ENCODE measurements at places on chromosomes 2 and 18.

DNA sequence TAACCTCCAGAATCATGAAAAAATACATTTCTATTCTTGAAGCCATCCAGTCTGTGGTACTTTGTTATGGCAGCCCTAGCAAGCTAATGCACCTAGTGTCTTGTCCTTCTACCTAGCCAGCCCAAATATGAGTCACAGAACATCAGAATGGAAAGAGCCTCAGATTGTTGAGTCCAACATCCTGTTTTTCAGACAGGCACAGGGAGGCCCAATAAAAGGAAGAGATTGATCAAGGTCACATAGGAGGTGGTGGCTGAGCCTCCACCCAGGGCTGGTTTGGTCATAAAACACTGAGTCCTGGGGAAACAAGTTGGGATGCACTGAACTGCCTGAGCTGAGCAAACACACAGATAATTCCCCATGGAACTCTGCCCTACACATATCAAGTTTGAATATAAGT is 195.5 kb downstream of the TTC32 start:
- no peak for DNase-seq

DNA sequence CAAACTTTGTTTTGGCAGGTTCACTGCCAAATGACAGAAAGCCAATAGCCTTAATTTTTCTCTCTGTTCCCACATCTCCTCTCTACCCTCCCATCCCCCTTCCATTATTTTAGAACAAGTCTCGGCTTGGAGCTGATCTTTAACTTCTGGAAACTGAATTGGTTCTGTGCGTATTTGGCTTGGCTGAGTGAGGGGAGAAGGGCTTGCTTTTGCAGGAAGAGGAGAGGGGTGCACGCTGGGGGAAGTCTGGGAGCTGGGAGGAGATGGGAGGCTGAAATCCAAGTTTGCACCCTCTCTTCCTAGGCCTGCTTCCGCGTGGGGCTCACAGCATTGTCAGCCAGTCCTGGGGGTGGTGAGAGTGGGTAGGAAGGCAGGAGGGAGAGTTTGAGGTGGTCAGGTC is 176.1 kb upstream of the SPRED2 start:
- no peak for DNase-seq

GRCh38 chr2:49035481-49035880 is 118.8 kb downstream of the FSHR start:
- DNase-seq, result no peak

- no peak for DNase-seq
Measured at GRCh38 chr2:97749581-97749980, 36.2 kb downstream of the ZAP70 start.

DNA sequence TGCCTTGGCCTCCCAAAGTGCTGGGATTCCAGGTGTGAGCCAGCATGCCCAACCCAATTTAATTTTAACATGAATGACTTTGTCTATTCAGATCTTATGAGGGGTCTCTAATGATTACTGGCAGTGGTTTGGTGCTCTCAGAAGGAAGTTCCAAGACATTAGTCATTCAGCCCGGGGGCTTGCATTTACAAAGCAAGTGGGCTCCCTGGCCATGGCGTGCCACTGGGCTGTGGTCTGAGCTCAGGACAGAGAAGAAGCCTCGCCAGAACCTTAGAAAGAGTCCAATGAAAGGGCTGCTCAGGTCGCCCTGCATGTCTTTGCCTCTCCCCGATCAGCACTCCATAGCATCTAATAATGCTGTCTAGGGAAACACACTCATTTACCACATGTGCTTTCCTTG is 182.6 kb upstream of the CHAC2 start:
- DNase-seq, result no peak

DNA sequence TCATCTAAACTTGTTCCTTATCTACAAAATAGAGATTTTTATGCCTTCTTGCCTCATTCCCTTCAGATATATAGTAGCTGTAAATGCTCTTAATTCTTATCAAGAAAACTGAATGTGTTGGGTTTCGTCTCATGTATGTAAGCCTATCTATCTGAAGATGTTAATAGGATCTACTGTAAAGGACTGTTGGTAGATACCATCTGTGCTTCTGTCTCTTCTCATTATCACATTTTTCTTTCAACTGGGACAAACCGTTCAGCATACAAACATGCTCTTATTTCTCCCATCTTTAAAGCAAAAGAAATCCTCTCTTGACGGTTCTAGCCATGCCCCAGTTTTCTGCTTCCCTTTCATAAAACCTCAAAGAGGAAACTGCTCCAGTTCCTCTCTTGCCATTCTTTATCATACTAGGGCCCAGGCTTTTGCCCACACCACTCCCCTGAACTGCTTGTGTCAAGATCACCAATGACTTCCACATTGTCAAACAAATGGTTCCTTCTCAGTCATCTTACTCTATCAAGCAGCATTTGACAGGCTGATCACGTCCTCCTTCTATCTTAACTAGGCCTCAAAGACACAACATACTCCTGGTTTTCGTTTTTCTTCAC is 88.7 kb downstream of the ARHGEF33 start:
- DNase-seq, result no peak

DNA sequence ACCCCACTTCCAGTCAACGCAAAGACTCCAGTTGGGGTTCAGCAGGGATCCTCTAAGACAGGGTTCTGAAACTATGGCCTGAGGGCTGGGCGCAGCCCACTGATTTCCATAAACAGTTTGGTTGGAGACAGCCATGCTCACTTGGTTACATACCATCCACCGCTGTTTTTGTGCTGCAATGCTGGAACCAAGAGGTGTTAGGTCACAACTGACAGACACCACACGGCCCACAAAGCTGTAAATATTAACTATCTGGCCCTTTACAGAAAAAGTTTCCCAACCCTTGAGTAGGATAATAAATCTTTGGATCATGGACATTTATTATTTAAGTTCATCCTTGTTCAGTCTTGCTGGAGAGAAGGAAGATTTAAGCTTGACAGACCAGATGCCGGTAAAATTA is 8.4 kb upstream of the CD226 start:
- DNase-seq, result no peak

- no peak for DNase-seq
Measured at GRCh38 chr2:128316777-128317180, 1.9 kb downstream of the HS6ST1 start.

DNA sequence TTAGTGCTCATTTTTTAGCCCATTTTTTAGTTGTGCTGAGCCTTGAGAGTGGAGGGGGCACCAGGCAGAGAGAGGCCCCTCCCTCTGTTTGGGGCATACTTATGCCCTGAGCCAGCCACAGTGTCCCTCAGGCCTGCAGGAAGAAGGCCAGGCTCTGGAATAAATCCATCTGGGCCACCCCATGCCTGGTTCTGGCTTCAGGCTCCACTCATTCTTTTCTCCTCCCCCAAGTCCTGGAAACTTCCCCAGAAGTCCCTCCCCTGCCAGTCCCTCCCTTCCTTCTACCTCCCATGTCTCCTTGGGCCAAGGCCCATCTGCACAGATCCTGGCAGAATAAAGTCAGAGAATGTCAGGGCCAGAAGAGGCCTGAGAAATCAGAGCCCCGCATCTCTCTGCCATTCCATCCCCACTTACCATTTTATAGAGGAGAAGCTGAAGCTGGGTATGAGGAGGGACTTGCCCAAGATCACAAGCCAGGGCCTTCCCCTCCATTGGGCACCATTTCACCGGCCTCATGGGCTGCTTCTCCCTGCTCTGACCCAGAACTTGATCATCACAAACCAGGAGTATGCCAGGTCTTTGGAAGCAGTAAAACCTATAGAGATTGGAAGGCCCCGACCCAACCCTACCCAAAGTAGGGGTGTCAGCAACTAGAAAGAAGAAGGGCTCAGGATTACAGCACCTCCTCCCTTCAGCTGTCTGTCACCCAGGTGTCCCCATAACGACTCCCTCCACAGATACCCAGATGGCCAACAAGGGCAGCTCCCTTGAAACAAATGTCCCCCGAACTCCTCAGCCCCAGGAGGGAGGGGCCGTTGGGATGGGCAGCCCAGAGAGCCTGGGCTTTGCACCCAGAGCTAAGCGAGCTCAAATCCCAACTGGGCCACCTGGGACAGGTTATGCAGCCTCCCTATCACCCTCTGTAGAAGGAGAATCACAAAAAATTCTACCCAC is 108.4 kb downstream of the POLR1A start:
- DNase-seq, result no peak

GRCh38 chr18:46754661-46755292 is 2.1 kb downstream of the ST8SIA5 start:
- no peak for DNase-seq

DNA sequence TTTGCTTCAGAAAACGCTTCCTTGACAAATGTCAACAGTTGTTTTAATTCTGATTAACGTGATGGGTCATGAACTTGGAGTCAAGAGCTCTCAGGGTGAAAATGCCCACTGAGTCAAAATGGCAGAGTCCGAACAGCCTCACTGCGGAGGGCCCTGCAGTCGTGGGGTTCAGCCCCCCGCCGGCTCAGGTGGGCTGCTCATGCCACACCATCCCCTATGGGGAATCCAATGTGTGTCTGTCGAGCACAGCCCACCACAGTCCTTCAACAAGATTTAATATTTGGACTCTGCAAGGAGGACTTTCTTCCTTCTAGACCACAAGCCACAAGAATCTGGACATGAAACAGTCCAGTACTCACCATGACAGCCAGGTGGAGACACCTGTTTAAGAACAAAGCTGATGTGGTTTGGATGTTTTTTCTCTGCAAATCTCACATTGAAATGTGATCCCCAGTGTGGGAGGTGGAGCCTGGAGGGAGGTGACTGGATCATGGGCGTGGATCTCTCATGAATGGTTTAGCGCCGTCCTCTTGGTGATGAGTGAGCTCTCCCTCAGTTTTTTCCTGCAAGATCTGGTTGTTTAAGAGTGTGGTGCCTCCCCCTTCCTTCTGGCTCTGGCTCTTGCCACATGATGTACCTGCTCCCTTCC is 201.0 kb downstream of the NDUFA10 start:
- no peak for DNase-seq

- no peak for DNase-seq
Measured at GRCh38 chr2:67272195-67272594, 124.9 kb upstream of the ETAA1 start.

- DNase-seq, result no peak
Measured at GRCh38 chr2:235914756-235915155, 253.4 kb downstream of the GBX2 start.

DNA sequence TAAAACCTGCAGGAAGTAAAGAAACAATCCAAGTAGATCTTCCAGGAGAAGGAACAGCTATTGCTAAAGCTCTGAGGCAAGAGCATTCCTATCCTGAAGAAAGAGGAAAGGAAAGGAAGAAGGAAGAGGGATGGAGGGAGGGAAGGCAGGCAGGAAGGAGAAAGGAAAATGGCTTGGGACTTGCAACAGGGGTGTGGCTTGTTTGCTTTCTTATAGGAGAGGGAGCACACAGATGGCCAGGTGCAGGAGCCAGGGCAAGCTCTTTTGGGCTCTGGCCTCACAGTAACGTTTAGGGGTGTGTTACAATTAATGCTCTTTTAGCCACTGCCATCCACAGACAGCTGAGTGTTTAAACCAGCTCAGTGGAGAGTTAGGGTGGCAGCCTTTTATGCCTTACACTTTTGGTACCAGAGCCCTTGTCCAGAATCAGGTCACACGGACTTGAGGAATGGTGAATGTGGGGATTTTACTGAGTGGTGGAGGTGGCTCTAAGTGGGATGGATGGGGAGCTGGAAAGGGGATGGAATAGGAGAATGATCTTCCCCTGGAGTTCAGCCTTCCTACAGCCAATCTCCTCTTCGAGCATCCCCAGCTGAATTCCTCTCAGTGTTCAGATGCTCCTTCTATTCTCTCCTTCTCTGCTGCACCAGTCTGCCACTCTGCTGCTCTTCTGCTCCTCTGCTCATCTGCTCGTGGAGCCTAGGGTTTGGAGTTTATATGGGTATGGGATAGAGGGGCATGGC is 108.7 kb upstream of the SLC39A10 start:
- no peak for DNase-seq

GRCh38 chr2:205744074-205744591 is 61.8 kb downstream of the NRP2 start:
- DNase-seq, result no peak

- no peak for DNase-seq
Measured at GRCh38 chr2:68992933-68993332, 18.5 kb downstream of the GKN1 start.

- no peak for DNase-seq
Measured at GRCh38 chr2:121211689-121212151, 73.3 kb downstream of the TFCP2L1 start.

- DNase-seq, result no peak
Measured at GRCh38 chr2:231795525-231796327, 9.5 kb downstream of the COPS7B start.

- no peak for DNase-seq
Measured at GRCh38 chr2:21229302-21229701, 105.5 kb downstream of the TDRD15 start.

DNA sequence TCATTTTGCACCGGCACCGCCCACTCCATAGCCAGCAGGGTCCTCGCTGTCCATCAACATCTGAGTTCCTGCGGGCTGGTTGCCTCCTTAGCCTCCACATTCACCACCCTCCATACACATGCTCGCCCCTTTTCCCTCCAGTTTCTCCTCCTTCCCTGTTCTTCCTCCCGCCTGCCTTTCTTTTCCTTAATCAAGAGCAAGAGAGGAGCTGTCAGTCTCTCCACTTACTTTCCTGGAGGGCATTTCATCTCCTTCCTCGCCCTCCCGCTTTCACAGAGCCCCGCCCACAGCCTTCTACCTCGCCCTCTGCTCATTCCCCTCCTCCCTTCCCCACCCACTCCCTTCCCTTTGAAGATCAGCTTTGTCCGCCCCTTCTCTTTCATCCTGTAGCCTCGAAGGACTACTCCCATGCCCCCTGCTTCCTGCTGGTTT is 13.8 kb upstream of the ZBTB7C start:
- no peak for DNase-seq

GRCh38 chr18:3135536-3135935 is 84.2 kb downstream of the MYOM1 start:
- DNase-seq, result no peak

DNA sequence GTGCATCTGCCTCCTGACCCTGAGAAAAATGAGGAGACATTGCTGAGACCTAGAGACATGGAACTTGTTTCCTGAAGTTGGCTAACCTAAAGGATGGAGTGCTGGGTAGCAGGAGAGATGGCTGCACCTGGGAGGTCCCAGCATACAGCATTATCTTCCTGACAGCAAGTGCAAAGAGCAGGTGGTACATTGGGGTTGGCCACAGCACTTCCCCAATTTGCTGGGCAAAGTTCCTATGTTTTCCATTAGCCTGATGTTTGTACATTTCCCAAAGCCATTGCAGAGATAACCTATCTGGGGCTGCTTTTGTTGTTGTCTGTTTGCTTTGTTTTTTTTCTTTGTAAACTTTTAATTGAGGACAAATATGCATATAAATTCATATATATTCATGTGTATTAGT is 296.7 kb downstream of the HRH4 start:
- no peak for DNase-seq

- DNase-seq, result no peak
Measured at GRCh38 chr18:4004183-4004829, 450.8 kb downstream of the DLGAP1 start.

DNA sequence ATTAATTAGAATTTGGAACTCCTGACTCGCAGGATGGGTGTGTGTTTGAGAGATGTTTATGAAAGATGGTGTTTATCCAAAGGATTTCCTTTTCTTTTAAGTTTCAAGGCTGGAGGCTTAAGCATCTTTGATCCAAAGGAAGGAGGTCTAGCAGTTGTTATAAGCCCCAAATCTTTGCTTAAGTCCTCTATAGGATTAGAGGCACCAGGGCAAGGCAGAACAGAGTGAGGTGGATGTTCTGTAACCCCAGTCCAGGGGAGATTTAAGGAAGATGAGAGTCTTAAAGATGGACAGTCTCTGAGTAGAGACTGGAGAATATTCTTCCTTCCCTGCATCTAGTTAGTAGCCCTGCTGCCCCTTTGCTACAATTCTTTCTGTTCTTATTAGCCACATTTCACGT is 17.5 kb downstream of the LBH start:
- no peak for DNase-seq

All from stimulated activated CD8-positive, alpha-beta memory T cell treated with anti-CD3 and anti-CD28 coated beads, Interleukin-12 subunit alpha, Interleukin-12 subunit beta, amount 100 ng/mL, for 1 hour (primary cell).